SIG-M5 (cell line): ENCODE measurements at places on chromosomes 1 and 21.

DNA sequence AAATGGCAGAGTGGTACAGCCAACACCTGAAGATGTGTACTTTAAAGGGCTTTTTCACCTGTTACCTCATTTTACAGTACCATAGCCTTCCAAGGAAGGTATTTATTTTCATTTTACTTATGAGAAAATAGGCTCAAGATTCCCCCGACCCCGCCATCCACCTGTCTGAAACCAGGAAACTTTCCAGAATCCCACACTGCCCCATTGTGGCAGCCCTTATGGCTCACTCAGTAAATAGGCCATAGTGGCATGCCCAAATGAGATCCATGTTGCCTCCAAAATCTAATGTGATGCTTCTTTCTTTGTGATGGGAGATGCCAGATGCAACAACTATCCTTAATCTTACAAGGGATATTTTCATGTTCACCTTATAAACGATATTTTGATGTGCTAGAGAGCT lies 97.8 kb downstream of the EBNA1BP2 start:
- DNase-seq, result no peak

- no peak for DNase-seq
Measured at GRCh38 chr21:38171723-38172344, 85.0 kb upstream of the KCNJ15 start.

GRCh38 chr21:21415741-21416140 lies 417.5 kb downstream of the NCAM2 start:
- no peak for DNase-seq

- DNase-seq, result no peak
Measured at GRCh38 chr1:179016706-179017382, 8.8 kb upstream of the FAM20B start.

GRCh38 chr1:240190881-240191401 lies 99.3 kb downstream of the FMN2 start:
- DNase-seq, result no peak

DNA sequence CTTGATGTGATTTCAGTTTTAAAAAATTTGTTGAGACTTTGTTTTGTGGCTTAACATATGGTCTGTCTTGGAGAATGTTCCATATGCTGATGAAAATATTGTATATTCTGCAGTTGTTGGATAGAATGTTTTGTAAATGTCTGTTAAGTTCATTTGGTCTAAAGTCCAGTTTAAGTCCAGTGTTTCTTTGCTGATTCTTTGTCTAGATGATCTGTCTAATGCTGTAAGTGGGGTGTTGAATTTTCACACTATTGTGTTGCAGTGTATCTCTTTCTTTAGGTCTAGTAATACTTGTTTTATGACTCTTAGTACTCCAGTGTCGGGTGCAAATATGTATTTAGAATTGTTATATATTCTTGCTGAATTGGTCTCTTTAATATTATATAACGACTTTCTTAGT lies 10.9 kb upstream of the MPC2 start:
- DNase-seq, result no peak

DNA sequence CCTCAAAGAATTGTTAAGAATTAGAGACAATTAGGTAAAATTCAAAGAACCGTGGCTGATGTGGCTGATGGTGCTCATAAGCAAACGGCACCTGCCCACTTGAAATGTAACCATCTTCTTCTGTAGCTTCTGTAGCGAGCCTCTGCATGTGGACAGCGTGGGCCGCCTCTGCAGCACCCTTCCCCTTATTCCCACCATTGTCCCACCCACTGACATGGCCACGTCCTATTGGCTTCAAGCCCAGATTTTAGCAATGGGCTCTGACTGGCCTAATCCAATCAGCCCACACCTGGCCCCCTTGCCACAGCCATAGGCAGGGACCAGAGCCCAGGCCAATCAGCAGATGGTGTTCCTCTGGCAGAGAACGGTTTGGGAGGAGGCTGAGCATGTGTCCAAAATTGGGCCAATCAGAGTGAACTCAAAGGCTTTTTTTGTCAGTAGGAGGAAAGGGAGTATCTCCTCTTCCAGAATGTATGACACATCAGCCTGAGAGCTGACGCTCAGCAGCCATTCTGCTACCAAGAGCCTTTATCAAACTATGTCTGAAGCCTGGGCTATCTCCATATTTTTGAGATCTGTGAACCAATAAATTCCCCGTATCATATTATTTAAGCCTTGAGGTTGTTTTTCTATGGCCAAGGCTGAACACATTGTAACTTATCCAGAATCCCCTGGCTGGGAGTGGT lies 518.5 kb downstream of the SMYD3 start:
- DNase-seq, result no peak

DNA sequence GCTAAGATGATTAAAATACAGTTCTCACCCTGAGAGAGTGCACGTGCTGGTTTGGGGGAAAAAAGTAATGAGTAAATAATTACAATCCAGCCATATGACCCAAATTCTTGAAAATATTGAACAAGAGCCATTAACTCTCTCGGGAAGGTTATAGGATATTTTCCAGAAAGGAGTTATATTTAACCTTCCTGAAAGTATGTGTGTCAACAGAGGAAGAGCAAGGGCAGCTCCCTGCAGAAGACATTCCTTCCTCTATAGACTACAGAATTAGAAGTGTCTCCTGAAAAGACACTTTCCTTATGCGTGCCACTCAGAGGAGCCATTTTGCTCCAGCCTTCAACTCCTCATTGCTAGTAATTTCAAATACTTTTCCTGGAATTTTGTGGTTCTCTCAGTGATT lies 648.7 kb downstream of the USP25 start:
- no peak for DNase-seq

DNA sequence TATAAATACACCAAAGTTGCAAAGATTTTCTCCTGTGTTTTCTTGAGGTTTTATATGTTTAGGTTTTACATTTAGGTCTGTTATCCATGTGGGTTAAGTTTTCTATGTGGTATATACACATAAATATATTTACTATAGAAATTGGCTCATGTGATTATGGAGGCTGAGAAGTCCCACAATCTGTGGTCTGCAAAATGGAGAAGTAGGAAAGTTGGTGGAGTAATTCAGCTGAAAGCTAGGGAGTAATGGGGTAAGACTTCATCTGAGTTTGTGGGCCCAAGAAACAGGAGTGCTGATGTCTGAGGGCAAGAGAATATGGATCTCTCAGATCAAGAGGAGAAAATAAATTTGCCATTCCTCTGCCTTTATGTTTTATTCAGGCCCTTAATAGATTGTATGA lies 146.0 kb downstream of the GPATCH2 start:
- DNase-seq, result no peak

GRCh38 chr1:156004843-156005584 lies 15.7 kb downstream of the SSR2 start:
- no peak for DNase-seq

- no peak for DNase-seq
Measured at GRCh38 chr1:217431395-217431794, 199.5 kb downstream of the GPATCH2 start.

GRCh38 chr1:6601049-6601922 lies 1.4 kb downstream of the KLHL21 start:
- peak; percentile 33 for DNase-seq

- no peak for DNase-seq
Measured at GRCh38 chr1:53108646-53109580, 33.5 kb downstream of the SLC1A7 start.

GRCh38 chr21:44919111-44919912 lies 1.4 kb downstream of the ITGB2 start:
- no peak for DNase-seq

DNA sequence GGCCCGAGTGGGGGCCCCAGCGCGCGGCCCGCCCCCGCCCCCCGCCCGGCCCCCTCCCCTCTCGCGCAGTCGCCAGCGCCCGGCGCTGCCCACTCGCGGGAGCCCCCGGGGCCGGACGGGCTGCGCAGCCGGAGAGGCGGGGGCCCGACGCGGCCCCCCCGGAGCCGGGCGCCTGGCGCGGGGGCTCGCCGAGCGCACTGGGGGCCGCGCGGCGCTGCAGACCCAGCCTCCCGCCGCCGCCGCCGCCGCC lies 146 bp upstream of the ZNF362 start:
- no peak for DNase-seq

- DNase-seq, result no peak
Measured at GRCh38 chr1:241518476-241519307, 863 bp downstream of the FH start.

DNA sequence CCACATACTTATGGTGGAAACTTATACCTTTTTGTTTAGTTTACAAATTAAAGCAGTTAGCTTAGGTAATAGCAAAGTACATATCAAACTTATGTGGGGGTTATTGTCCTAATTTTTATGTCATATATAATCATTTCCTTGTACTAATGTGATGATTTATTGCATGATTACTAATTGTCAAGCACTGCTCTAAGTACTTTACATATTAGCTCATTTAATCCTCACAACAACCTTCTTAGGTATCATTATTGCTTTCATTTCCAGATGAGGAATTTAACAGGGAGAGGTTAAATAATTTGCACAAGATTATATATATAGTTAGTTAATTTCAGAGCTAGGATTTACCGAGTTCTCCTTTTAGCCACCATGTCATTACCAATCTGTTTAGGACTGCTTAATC lies 11.9 kb upstream of the SSX2IP start:
- DNase-seq, result no peak

GRCh38 chr21:16842696-16843035 lies 670.2 kb upstream of the CXADR start:
- DNase-seq, result no peak

GRCh38 chr1:32179193-32179442 lies 357 bp upstream of the TXLNA start:
- DNase-seq, result no peak

DNA sequence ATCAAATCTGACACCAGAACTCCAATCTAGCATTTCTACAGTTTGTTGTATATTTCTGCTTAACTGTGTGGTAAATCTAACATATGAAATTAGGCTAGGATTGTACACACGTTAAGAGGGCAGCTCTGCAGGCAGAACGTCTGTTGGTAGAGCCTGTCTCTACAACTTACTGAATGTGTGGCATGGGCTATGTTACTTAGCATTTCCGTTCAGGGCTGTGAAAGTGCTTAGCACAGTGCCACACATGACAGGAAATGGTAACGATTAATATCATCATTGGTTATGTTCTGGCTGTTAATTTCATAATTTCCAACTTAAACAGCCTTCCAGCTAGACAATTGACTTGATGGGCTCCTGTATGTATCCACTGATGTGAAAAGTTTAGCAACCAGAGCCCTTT lies 9.6 kb upstream of the C8B start:
- DNase-seq, result no peak

GRCh38 chr1:153470707-153471106 lies 10.3 kb upstream of the S100A7 start:
- peak; percentile 49 for DNase-seq
